ENCODE measurements at places on chromosomes 1 and 21. TPM values are rescaled to one million over a fixed set of nuclear protein-coding genes. Genes with fewer than 3 reads are reported as not detected.

- no peak for DNase-seq
Measured at GRCh38 chr1:84202126-84202525, 58.1 kb downstream of the PRKACB start.

- no peak for DNase-seq
Measured at GRCh38 chr1:240612811-240613210, 856 bp upstream of the GREM2 start.

- no peak for DNase-seq
Measured at GRCh38 chr1:151822404-151822803, 9.2 kb downstream of the RORC start.

- DNase-seq: no peak
Measured at GRCh38 chr1:169610108-169610507, 19.8 kb downstream of the SELP start.

- no peak for DNase-seq
Measured at GRCh38 chr1:213698092-213698702, 289.6 kb upstream of the PROX1 start.

DNA sequence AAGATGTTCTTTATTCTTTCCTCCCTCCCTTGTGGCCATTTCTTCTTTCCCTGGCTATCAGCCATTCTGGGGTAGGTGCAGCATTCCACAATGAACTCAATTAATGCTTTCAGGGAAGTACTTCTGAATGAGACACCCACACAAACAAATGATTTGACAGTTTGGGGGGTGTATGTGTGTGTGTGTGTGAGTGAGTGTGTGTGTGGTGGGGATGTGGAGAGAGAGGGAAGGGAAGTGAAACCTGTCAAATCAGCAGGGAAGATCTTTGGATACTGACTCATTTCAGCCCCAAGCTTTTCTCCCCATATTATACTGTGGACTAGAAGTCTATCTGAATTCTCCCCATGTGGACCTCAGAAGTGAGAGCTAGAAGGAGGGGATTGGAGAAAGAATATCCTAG, 154.9 kb upstream of the CD34 start:
- DNase-seq: no peak

- no peak for DNase-seq
Measured at GRCh38 chr1:211515090-211516023, 23.4 kb upstream of the RD3 start.

GRCh38 chr21:36904093-36904666, 62.3 kb downstream of the HLCS start:
- no peak for DNase-seq

- DNase-seq: no peak
Measured at GRCh38 chr1:240965581-240966091, 353.7 kb upstream of the GREM2 start.

WDR47 gene
- polyA plus RNA-seq: 13.3 TPM

DNTTIP2 gene
- polyA plus RNA-seq: 58.7 TPM

CLCA4 gene
- polyA plus RNA-seq: not detected

All from left renal cortex interstitium (tissue), 4 donors.